ENCODE measurements at places on chromosomes 6 and 20. TPM values are rescaled to one million over a fixed set of nuclear protein-coding genes. Genes with fewer than 3 reads are reported as not detected.

DNA sequence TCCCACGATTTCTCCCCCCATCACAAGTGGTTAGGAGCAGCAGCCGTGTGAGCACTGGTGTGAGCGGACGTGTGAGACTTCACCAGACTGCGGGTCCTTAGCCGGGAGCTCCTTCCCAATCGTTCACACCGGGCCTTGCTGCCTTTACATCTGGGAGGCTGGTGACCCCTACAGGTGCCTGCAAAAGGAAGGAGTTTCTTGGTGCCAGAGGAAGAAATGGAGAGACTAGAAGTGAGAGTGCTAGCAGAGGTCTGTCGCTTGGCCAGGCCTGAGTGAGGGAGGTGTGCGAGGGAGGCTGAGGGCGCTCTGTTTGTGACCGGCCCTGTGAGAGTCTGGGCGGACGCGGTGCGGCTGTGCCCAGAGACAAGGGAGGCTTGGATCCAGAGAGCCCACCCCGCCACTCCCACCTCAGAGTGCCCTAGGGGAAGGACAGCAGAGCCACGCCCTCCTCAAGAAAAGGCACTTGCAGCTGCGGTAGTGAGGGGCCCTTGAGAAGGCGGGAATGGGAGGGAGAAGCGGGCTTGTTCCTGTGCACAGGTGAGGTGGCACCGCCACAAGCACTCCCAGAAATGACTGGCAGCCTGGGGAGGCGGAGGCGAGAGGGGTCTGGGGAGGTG, 10.0 kb upstream of the ARMC2 start:
- no peak for DNase-seq

GRIK2 gene
- total RNA-seq: 77.3 TPM

DNA sequence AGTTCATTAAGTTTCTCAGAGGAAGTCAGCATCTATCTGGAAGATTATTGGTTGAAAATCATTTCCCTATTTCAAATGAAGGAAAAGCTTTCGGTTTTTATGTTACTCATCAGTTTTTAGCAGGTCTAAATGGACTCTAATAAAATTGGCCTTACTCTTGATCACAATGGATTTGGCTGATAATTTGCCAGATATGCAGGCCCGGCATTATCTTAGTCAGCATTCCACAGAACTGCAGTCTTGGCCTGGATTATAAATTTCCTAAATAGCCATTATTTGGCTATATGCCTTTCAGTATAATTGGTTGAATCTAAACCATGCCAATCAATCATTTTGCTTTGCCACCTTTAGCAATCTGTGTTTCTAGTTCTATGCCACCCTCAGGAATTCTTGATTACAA, 91.7 kb upstream of the KCNQ5 start:
- DNase-seq: no peak

DNA sequence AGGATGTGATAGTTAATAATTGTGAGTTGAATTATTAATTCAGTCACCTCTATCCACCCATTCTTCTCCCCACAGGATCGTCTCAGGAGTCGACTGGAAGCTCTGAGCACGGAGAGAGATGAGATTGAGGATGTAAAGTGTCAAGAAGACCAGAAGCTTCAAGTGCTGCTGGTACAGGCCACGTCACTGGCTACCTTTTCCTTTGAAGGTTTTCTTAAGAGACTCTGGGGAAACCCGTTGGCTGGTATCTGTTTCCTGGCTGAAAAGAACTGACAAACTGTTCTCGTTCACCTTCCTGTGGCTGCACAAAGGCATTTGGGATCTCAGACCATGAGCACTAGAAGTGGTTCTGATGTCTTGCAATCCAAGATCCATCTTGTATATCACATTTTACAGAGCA, 3.8 kb downstream of the TRIM15 start:
- no peak for DNase-seq

DNA sequence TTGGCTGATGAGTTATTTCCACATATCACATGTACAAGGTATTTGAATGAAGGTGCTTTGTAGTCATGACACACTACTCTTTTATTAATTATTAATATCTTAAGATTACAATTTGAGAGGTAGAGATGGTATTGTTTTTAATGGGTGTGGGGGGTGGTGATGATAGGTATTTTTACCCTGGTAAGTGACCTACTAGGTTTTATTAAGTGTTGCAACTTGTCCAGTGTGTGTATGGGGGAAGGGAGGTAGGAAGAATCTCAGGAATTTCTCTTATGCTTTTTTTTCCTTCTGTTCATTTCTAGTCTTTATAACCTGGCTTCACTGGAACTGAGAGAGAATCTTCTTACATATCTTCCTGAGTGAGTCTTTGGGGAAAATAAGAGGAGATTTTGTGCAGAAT, 101.4 kb downstream of the LRRC1 start:
- DNase-seq: no peak

GRCh38 chr6:16944596-16944995, 157.3 kb upstream of the STMND1 start:
- DNase-seq: no peak

- DNase-seq: no peak
Measured at GRCh38 chr6:36980129-36980528, 5.9 kb downstream of the MTCH1 start.

OLIG3 gene
- total RNA-seq: not detected

ATP6V1G2 gene
- 242 TPM for total RNA-seq

DNA sequence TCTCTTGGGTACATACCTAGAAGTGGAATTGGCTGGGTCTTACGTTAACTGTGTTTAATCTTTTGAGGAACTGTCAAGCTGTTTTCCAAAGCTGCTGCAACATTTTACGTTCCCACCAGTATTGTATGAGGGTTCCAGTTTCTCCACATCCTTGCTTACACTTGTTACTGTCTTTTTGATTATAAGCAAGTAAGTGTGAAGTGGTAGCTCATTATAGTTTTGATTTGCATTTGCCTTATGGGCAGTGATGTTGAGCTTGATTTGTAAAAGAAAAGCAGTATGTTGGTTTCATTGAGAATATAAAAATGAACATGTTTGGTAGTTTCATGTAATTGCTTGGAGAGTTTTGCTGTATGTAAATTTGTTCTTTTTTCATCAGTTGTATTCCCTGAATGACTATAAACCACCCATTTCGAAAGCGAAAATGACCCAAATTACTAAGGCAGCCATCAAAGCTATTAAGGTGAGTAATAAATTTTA, 40.4 kb downstream of the SCAF8 start:
- DNase-seq: no peak

BRPF3 gene
- total RNA-seq: 54.9 TPM

GRCh38 chr6:81906709-81907204, 154.3 kb upstream of the TENT5A start:
- no peak for DNase-seq

DNA sequence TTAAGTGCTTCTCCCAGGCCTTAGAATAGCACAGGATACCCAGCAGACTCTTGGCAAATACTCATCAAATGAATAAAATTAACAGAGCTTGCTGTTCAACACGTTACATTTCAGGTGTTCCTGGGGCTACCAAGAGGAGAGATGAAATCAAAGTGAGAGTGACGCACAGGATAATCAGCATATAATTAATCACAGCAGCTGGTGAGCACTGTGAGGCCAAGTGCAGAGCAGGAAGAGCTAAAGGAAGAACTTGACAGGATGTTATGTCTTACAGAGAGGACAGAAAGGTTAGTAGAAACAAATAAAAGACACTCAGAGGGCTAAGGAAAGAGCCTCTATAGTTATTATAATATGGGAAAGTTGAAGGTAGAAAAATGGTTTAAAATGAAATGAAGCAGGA, 8.8 kb downstream of the PPIL1 start:
- no peak for DNase-seq

- DNase-seq: no peak
Measured at GRCh38 chr20:60926831-60927230, 325.2 kb upstream of the CDH4 start.

DNA sequence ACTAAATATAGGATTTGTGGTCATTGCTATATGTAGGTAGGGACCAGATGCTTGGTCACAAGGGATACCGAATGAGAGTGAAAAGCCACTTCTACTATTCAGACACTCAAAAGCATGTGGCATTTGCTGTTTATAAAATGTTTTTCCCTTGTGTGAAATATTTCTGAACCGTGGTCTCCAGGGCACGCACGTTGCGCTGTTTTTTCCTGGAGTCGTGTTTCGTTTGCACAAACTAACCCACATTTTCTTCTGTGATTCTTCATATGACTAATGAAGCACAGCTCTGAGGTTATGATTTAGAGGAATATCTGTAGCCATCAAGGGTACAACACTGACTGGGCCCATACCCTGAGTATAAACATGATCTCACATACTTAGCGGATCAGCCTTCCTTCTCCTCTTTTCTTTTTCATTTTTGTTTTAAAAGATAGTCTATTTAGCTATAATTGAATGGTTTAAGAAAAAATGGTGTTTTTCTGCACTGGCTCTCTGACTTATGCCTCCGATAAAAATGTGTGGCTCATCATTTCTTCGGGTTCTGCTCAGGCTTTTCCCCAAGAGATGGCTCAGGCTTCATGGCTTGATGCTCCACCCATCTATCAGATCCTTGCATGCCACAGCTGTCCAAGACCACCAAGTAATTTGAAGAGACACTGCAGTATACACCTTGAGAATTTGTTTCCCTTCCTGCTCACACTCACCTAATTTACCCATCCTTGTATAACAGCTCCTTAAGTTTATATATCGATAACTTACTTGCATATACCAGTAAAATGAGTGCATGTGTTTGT, 59.9 kb upstream of the HBS1L start:
- DNase-seq: no peak

CLPSL1 gene
- 1.1 TPM for total RNA-seq

C20orf96 gene
- 7.6 TPM for total RNA-seq

DNA sequence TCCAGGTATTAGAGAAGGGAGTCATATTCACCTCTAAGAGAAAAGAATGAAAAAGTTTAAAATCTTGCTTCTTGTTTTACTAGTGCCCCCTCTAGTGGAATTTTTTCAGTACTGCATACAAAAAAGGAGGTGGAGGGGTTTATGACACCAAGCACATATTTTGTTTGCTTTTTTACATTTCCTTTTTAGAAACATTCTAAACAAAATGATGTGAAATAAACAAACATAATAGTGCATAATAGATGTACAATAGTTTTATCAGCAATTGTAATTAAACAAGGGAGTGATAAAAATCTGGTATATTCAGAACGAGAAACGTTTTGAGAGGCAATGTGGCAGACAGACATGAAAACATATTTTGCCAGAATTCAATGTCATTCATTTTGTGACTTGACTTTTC, 111.0 kb upstream of the TFAP2D start:
- no peak for DNase-seq

DNA sequence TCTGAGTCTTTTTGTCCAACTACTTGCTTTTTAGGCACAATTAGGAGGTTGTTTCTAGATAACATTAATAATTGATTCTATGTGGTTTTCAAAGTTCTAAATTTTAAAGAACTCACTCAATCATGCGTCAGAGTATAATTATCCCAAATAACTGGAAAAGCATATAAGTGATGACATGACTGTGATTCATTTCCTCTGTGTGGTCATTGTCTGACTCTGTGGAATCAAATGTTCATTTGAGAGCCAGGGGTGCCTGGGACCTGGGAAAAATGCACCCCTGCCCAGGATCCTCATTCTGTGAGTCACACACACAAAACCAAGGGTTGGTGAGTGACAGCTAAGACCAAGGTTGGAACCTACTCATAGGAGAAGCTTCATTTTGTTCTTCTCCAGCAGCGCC, 127.1 kb upstream of the MLIP start:
- no peak for DNase-seq

DNA sequence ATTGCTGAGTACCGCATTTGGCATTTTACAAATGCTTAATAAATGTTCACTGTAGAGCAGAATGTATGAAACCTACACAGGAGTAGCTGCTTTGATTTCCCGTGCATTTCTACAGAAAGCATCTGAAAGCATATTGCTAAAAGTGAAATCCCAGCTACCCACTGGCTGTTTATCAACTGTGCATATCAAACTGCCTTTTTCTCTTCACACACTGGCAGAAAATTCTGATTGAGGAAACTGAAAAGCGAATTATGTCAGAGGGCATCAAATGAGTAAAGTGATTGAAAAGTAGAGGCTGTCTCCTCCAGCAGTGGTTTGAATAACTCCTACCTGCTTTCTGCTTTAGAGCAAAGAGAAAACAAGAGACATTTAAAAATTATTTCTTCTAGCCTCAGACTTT, 28.0 kb downstream of the STX11 start:
- DNase-seq: no peak

GRCh38 chr6:24908650-24909035, 27.1 kb downstream of the RIPOR2 start:
- no peak for DNase-seq

GRCh38 chr6:5459346-5459745, 198.0 kb downstream of the FARS2 start:
- DNase-seq: no peak

TDP2 gene
- total RNA-seq: 49.0 TPM

- no peak for DNase-seq
Measured at GRCh38 chr6:1516742-1517520, 92.8 kb upstream of the FOXC1 start.

CNR1 gene
- total RNA-seq: 53.0 TPM

DNA sequence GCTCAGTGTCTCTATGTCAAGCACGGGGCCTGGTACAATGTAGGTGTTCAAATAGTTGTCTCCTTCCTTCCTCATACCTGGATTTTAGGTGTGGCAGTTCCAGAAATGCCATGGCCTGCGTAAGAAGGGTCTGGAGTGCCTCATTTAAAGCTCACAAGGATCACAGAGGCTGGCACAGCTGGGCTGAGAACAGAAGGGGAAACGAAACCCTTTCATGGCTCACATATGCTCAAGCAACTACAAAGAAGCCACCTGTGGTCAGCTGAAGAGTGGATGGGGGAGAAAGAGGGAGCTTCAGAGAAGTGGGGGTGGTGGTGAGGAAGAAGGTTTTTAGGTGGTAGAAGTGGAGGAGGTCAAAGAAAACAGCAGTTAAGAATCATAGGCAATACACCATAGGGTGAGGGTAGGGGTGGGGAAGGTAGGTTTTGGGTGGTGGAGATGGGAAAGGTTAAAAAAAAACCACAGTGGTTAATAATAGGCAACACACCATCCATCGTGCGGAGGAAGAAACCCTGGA, 17.0 kb upstream of the TOP1 start:
- DNase-seq: no peak

MYLK4 gene
- total RNA-seq: 1.5 TPM

DNA sequence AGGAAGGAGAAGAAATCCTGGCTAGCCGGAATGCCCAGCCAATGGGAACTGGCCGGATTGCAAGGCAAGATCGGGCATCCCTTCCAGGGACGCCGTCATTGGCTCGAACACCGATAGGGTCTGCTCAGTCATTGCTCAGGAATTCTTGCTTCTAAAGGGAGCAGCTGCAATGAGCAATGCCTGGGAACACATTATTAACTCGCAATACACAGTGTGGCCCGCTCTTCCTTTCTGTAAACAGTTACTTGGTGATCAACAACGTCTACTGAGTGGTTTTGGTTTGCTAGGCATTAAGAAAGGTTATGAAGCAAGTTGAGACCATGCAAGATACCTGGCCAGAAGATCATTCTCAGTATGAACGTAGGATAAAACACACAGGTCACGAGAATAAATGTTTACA, 165.4 kb upstream of the CITED2 start:
- DNase-seq: no peak

AGER gene
- 2.7 TPM for total RNA-seq

GRCh38 chr6:21321531-21321930, 272.0 kb upstream of the SOX4 start:
- DNase-seq: no peak
